ENCODE measurements at places on chromosomes 2 and 18. TPM values are rescaled to one million over a fixed set of nuclear protein-coding genes. Genes with fewer than 3 reads are reported as not detected.

GRCh38 chr2:29703336-29703735 is 218.1 kb downstream of the ALK start:
- DNase-seq = no peak

PIGN gene
- total RNA-seq = 14.6 TPM

TET3 gene
- 2.0 TPM for total RNA-seq

GKN2 gene
- total RNA-seq = not detected
